ENCODE measurements at places on chromosomes 1 and 21.
A peak's percentile ranks its signal among the peaks of the same experiment; 100 is the strongest.

DNA sequence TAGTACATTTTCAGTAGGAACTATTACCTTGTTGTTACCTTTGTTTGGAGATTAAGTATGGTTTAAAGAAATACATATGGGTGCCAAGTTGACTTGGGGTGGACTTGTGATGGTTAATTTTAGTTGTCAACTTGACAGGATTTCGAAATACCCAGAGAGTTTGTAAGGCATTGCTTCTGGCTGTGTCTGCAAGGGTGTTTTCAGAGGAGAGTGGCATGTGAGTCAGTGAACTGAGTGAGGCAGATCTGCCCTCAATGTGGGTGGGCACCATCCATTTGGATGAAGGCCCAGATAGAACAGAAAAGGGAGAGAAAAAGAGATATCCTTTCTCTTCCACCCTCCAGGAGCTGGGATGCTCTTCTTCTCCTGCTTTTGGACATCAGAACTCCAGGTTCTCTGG lies 315.5 kb downstream of the GPATCH2 start:
- DNase-seq, result no peak

GRCh38 chr1:83077411-83077810 lies 921.5 kb downstream of the TTLL7 start:
- no peak for DNase-seq

GRCh38 chr1:52127181-52128180 lies 14.4 kb upstream of the ZFYVE9 start:
- DNase-seq, result no peak

- no peak for DNase-seq
Measured at GRCh38 chr1:156643778-156644092, 1.8 kb downstream of the BCAN start.

GRCh38 chr1:67312615-67313014 lies 4.9 kb downstream of the IL12RB2 start:
- DNase-seq, result no peak

- DNase-seq, result no peak
Measured at GRCh38 chr1:169103002-169103401, 3.5 kb upstream of the ATP1B1 start.

GRCh38 chr1:165415068-165415467 lies 29.9 kb downstream of the RXRG start:
- no peak for DNase-seq

- no peak for DNase-seq
Measured at GRCh38 chr1:98385652-98386051, 275.9 kb upstream of the SNX7 start.

- no peak for DNase-seq
Measured at GRCh38 chr1:100597784-100598183, 59.8 kb downstream of the GPR88 start.

DNA sequence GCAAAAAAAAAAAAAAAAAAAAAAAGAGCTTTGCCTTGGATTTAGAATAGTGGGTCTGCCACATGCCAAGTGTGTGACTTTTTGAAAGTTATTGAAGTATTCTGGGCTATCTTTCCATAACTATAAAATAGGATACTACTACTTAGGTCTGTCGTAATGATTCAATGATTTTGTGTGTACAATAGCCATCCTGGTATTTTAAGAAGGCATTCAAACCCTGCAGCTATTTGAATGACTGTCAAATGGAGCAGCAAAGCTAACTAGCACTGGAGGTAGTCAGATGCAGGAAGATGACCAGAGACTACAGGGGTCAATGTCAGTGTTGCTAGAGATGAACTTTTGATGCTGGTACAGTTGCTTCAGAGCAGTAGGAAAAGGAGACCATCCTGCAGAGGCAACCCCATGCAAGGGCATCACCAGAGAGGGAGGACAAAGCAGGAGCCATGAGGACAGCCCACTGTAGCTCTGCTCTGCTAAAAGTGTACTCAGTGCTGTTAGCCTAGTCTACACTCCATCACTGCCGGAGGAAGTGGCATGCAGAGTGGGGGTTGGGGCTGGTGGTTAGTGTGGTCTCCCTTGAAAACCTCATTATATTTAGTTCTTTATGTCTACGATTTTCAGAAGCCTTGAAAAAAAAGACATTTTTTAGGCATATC lies 29.0 kb downstream of the DUSP10 start:
- DNase-seq, result peak; percentile 68
